ENCODE measurements at places on chromosomes 2 and 18.

DNA sequence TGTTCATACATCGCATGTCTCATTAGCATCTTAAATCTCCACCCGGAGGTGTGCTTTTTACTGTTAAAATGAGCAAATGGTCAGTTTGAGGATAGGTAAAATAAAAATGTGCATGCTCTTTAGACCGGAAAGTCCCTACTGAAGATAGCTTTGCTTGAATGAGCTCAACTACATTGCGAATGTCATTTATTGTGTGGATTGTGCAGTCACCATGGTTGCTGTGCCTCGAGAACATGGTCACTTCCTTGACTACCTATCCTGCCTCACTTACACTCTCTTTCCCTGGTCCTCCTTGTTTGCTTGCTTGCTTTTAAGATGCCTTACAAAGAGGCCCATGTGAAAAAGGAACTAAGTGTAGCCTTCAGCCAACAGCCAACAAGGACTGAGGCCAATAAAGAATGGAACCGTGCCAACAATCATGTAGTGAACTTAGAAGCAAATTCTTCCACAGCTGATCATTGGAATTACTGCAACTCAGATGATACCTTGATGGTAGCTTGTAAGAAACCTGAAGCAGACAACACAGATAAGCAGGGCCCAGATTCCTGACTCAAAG lies 72.2 kb upstream of the BARD1 start:
- DNase-seq = no peak

DNA sequence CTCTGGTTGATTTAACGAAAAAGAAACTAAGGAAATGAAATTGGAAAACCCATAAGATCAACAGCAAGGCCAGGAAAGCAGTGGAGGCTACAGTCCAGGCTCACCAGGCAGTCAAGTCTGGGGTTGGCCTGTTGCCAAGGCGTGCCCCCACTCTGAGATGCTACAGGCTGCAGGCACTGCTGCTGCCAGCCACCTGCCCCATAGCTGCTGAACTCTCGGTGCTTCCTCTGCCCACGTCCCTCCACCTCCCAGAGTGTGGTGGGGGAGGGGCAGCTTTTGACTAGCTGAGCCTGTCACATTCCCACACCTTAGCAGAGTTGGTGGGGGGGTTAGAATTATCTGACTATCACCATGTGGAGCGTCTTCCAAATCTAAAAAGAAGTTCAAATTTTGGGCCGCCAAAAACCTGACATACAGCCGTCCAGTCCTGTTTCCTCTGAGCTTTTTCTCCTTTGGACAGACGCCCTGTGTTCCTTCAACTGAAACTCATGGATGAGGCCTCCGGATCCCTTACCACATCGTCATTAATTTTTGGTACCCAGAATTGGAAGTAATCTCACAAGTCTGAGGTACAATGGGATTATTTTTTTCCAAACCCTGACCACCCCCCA lies 3.9 kb upstream of the SH3RF3 start:
- no peak for DNase-seq

DNA sequence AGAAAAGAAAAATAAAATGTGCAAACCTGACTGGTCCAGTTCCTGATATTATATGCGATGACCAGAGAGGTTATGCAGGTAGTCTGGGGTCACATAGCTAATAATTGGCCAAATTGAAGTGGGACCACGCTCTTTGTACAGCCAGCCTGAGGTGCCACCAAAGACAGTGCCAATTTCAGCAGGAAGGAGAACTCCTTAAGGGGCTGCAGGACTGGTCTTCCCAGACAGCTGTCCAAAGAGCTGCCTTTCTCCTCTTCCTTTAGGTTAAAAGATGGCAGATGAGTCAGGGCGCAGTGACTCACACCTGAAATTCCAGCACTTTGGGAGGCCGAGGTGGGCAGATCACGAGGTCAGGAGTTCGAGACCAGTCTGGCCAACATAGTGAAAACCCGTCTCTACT lies 95.5 kb downstream of the ACKR3 start:
- no peak for DNase-seq

GRCh38 chr2:2326068-2327040 lies 4.7 kb downstream of the MYT1L start:
- DNase-seq = no peak

GRCh38 chr2:62209427-62209991 lies 13.6 kb downstream of the B3GNT2 start:
- DNase-seq = no peak

- DNase-seq = no peak
Observed at GRCh38 chr18:10057894-10058791, 144.3 kb downstream of the VAPA start.

DNA sequence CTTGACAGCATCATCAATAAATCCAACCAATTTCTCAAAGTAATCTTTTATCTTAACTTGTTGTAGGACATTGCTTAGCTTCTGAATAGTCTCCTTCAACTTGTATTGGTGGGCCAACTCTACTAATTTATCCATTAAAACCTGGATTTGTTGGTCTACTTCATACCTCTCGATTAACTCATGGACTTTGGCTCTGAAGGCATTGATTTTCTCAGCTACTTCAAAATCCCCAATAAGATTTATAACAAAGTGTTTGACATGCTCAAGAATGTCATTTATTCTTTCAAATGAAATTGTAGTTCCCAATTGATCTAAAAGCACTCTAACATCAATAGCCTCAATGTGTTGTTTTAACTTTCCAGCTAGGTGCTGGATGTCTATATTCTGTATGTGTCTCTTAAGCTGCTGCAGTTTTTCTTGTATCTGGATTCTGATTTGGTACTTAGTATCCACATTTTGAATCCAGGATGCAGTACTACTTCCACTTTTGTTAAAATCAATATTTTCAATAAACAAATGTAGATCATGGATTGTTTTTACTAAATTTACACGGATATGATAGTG lies 34.1 kb downstream of the APOB start:
- DNase-seq = no peak

GRCh38 chr2:105778080-105778607 lies 33.4 kb downstream of the NCK2 start:
- no peak for DNase-seq

GRCh38 chr2:43319541-43319940 lies 93.1 kb upstream of the ZFP36L2 start:
- DNase-seq = no peak

- DNase-seq = no peak
Observed at GRCh38 chr18:75213611-75214331, 3.2 kb downstream of the TSHZ1 start.

- DNase-seq = no peak
Observed at GRCh38 chr2:162013514-162014475, 60.2 kb downstream of the DPP4 start.

- DNase-seq = no peak
Observed at GRCh38 chr2:239693761-239694415, 293.1 kb upstream of the HDAC4 start.

DNA sequence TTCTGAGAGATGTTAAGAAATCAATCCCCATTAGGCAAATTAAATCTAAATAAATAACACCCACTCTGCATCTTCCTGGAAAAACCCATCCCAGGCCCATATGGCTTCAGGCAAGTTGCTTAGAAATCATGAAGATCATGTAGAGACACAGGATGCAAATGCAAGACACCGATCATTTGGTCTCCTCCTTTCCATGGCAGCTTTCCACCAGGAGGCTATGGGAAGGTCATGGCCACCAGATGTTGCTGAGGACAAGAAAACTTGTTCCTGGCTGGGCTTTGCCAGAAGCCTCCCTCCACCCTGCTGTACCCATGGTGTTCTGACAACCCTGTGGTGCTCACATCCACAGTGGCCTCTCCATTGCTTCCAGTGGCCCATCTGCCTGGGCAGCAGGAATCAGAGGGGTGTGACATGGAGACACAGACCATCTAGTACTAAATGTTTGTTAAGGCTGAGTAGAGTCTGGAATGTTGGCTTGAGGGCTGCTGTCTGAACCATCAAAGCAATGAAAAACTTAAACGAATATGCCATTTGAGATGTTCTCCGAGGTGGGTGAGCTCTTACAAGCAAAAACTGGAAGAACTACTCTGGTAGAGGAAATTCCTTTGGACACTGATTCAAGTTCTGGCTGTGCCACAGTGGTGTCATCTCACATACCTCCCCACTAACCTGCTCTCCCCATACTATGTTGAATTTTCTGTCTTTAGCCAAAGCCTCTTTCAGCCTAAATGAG lies 293.2 kb downstream of the TNS1 start:
- DNase-seq = no peak

GRCh38 chr18:36314754-36315153 lies 17.2 kb downstream of the FHOD3 start:
- no peak for DNase-seq

- no peak for DNase-seq
Observed at GRCh38 chr18:22827741-22828140, 105.4 kb upstream of the RBBP8 start.

- DNase-seq = peak; percentile 99
Observed at GRCh38 chr2:64646007-64646880, 7.5 kb downstream of the SERTAD2 start.

GRCh38 chr18:45249246-45249661 lies 366.0 kb upstream of the SLC14A2 start:
- DNase-seq = no peak

GRCh38 chr2:207802650-207803049 lies 32.9 kb upstream of the FZD5 start:
- no peak for DNase-seq

GRCh38 chr2:15941871-15942710 lies 1.7 kb downstream of the MYCN start:
- no peak for DNase-seq

- no peak for DNase-seq
Observed at GRCh38 chr2:133241224-133241571, 327.1 kb downstream of the NCKAP5 start.

GRCh38 chr2:178450524-178450773 lies 526 bp downstream of the PRKRA start:
- DNase-seq = no peak

GRCh38 chr2:145366341-145366740 lies 846.4 kb upstream of the ZEB2 start:
- no peak for DNase-seq

DNA sequence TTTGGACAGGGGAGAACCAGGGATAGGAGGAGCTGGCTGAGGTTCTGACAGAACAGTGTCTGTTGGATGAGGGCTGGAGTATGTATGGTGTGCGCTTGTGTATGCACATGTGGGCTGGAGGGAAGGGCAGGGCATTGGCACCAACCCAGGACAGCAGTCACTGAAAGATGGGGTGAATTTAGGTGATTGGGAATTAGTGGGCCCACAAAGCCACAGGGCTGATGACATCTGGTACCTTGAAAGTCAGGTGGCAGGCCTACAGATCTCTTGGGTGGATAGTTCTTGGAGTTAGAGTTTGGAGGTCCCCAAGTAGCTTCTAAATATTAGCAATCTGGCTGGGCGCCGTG lies 45.7 kb downstream of the C2orf42 start:
- DNase-seq = no peak

DNA sequence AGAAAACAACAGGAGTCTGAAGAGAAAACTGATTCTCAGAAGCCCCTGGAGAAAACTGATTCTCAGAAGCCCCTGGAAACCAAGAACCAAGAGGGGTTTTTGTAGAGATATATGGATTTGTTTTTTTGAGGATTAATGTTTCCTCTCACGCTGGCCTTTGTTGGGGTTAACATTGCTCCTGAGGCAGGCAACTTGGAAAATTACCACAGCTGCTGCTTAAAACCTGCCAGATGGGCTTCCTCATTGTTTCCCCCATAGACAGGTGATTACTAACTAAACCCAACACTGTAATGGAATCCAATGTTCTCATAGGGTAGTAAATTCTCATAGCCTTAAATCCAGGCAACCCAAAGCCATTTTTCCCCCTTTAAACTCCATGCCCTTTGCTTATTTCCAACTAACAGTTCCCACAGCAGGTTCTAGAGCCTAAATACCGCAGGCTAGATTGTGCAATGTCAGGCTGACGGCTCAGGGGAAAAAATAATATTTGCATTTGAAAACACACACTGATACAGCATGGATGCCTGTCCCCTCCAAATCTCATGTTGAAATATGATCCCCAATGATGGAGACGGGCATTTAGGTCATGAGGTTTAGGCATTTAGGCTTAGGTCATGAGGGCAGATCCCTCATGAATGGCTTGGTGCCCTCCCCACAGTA lies 272.3 kb upstream of the PKDCC start:
- DNase-seq = no peak

DNA sequence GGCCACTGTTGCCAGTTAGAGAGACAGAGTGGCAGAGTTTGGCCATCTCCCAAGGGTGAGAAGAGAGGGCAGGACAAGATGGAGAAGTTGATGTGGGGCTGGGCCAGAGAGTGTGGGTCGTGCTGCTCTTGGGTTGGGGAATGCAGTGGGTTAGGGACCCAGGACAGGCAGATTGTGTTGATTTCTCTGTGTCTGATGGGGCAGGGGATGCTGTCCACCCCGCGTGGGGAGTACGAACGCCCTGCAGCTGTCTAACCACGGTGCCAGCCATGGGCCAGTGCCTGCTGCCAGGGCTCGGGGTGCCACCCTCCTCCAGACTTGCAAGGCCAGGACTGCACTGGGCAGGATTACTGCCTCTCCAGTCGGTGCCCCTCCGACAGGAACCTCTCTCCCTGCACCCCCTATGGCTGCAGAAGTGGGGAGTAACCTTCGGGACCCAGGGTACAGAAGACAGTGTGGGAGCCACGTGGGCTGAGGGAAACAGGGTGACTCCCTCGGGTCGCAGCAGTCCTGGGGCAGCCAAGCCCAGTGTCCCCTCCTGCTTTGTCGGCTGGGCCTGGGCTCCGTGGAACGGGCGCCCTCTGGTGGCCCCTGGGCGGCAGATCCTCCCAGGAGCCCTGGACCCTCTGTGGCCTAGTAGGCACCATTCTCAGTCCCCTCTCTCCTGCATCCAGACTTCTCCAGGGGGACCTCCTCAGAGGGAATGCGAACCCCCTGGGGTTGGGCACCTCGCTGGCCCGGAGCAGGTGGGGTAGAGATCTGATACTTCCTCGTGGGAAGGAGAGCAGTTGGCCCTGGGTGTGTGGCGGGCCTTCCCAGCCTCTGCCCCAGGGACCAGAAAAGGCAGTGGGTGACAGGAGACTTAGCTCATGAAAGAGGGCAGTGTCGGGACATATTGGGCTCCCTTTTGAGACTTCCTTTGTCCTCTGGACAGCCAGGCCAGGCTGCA lies 2.7 kb downstream of the GPC1 start:
- no peak for DNase-seq

DNA sequence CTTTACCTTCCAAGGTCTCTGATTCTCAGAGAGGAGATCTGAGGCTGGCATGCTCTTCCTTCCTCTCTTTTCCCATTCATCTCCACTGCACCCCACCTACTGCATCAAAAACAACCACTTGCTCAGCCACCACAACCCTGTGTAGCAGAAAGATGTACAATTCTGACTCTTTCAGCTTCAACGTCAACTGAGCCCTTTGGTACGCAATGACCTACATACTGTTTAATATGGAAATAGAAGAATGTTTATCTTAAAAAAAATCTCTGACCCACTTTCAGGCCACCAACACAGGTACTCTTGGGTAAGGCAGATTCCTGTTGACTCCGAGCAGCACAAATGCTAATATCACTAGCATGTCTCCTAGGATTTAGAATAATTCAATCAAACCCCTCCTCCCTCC lies 76.2 kb upstream of the AFF3 start:
- DNase-seq = no peak
